Hematopoietic multipotent progenitor cell treated with erythropoietin and hydrocortisone succinate and interleukin-3 and kit ligand, for 15 days (in vitro differentiated cells): ENCODE measurements at places on chromosomes 5 and 9.

DNA sequence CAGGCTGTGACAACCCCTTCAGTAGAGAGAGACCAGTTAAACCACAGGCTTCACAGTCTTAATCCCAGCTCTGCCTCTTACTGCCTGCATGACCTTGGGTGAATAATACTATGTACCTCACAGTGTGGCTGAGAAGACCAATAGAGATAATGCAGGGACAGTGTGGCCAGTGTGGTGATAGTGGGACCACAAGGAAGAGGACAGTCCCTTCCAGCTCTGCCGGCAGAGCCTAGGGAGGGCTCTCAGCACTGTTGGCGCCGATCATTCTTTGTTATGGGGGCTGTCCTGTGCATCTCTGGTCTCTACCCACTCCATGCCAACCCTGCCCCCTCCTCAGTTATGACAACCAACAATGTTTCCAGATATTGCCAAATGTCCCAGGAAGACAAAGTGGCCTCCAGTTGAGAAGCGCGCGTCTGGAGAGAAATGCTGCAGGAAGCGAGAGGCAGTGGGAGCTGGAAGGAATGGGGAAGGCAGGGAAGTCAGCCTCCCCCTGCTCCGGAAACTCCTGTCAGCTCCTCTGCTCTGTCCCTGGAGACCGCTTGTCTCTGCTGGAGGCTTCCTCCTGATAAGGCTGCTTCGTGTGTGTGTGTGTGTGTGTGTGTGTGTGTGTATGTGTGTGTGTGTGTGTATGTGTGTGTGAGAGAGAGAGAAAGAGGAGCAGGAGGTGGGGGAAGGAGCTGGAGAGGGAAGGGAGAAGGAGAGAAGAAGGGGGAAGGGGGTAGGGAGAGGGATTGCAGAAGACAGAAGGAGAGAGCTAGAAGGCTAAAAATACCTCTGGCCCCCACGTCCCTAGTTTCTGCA is 31.8 kb upstream of the FABP6 start:
- no peak for DNase-seq

- no peak for DNase-seq
Observed at GRCh38 chr9:134454476-134454857, 128.2 kb downstream of the RXRA start.

GRCh38 chr5:180640611-180640860 is 8.9 kb downstream of the FLT4 start:
- DNase-seq = no peak

DNA sequence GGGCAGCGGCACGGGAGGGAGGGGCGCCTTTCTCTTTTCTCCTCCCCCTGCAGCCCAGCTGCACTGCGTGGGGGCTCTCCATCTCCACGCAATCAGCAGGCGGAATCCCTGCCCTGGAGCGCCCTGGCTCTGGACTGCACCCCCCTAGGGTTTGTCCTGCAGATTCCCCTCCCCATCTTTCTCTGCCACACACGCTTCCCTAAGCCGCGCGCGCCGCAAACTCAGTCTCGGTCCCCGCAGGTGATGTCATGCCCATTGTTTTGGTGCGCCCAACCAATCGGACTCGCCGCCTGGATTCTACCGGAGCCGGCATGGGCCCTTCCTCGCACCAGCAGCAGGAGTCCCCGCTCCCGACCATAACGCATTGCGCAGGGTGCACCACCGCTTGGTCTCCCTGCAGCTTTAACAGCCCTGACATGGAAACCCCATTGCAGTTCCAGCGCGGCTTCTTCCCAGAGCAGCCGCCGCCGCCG is at the start of gene KCNN2:
Gene KCNN2, plus strand, starts transcription at position 347 of the 473 bp plus-strand sequence. Its CDS starts 70 bp downstream, at position 417.
- DNase-seq = no peak

DNA sequence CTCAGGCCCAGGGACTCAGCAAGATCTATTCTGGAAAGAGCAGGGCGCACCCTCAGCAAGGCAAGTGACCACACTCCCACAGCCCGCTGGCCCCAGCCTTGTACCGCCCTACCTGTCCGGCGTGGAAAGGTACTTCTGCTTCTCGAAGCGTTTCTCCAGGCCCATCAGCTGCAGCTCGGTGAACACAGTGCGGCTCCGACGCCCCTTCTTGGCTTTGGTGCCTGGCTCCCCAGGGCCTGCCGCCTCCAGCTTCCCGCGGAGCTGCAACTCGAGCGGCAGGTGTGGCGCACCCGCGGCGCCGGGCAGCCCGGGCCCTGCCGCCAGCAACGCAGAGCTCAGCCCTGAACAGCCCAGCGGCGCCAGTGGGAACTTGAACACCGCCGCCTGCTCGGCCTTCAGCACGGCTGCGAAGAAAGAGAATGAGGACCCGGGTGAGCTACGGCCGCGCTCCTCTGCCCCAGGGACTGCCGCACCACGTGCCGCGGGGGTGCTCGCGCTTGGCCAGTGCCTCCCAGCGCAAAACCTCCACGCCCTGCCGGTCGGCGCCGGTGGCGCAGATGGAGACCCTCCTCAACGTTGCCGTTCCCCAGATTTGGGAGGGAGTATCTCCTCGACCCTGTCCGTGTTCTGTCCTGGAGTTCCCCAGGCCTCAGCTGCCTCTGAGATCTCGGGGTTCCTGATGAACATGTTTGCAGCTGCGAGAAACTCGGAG is 2.2 kb downstream of the BARX1 start:
- no peak for DNase-seq

GRCh38 chr9:89619424-89620138 is 14.8 kb downstream of the GADD45G start:
- DNase-seq = no peak

GRCh38 chr5:139116100-139116655 is 82.0 kb downstream of the SIL1 start:
- DNase-seq = no peak

GRCh38 chr5:156444753-156445291 is 117.9 kb downstream of the SGCD start:
- no peak for DNase-seq

DNA sequence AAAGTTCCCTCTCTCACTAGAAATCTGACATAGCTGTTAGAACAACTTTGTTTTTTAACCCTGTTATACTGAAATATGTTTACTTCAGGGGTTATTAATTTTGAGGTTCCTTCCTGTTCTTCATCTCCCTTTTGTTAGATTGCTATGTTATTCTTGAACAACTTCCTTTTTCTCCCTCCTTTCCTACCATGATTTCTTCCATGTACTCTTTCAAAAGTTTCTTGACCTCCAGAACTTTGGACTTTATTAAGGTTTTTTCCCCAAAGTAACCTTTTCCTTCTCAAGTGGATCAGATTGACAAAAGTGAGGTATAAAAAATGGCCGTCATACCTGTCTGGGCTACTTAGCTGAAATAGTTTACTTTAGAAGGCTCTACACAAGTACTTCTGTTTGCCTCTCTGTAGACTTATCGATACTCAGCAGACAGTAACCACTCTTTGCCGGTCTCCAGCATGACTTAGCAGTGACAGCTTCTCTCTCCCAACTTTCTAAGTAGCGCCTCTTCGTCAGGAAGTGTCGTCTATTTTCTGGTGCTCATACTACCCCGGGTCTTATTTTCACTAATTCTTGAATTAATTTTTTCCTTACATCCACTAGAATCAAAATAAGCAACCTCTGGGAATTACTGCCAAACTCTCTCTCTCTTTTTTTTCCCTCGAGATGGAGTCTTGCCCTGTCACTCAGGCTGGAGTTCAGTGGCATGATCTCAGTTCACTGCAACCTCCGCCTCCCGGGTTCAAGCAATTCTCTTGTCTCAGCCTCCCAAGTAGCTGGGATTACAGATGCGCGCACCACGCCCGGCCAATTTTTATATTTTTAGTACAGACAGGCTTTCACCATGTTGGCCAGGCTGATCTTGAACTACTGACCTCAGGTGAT is 19.7 kb downstream of the NFIL3 start:
- DNase-seq = no peak
